ENCODE measurements at places on chromosomes 4 and X.

- no peak for DNase-seq
Measured at GRCh38 chrX:70026851-70027200, 22.9 kb downstream of the AWAT2 start.

DNA sequence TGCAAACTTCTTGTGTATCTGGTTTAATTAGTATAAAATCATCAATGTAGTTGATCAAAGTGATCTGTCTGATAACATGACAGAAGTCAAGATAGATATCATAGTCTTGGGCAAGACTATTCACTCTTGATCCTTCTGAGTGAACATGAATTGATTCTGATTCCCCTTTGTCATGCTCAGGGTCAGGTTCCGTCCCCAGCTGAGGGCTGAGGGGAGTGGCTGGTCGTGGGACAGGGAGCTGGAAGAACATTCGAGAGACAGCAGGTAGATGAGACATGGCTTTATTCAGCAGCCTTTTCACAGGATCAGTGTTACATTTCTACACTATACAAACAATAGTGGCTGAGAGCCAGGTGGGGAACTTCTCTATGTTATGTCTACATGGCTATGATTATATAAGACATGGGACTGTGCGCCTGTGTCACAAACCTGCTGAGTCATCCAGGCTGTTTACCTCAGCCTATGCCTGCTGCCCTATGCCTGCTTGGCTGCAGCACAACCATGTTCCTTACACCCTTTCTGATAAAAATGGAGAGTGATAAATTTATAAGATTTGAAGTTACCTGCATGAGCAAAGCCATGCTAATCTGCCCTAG, 586.9 kb upstream of the NR3C2 start:
- no peak for DNase-seq

DNA sequence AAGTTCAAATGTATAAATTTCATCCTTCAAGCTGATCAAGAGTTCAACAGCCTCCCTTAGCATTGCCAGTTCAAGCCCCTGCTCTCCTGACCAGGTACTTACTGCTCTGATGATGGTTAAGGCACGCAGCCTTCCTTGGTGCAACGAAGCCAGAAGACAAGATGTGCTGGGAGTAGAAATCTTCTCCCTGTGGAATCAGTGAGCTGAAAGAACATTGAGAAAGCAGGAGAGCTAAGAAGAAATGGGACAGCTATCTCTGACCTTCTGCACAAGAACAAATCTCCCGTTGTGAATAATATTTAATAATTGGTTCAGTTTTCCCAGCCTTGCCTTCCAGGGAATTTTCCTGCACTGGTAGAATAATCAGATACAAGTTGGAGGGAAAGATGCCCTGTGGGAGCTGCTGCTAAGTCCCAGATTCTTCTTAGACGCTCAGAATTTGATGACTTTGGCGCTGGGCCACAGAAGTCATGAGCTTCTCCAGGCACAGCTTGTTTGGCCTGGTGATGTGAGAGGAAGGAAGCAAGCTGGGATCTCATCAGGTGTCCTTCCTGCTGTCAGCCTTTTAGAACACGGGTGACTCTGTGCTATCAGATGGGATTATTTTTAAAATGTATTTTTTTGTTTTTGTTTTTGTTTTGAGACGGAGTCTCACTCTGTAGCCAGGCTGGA, 77.8 kb downstream of the CD38 start:
- DNase-seq: no peak

DNA sequence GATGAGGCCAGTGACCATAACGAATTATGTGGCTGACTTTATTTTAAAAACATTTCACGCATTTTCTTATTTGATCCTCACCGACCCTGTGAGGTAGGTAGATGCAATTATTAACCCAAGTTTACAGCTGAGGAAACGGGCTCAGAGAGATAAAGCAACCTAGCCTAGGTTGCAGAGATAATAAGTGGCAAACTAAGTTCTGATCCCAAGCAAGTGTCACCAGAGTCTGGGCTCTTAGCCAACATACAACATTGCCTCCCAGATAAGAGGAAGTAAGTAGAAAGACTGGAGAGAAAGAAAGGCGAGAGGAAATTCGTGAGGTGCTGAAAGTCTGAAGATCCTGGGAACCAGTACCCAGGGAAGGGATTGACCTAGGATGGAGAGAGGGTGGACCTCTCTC, 77.4 kb upstream of the GPR50 start:
- no peak for DNase-seq

DNA sequence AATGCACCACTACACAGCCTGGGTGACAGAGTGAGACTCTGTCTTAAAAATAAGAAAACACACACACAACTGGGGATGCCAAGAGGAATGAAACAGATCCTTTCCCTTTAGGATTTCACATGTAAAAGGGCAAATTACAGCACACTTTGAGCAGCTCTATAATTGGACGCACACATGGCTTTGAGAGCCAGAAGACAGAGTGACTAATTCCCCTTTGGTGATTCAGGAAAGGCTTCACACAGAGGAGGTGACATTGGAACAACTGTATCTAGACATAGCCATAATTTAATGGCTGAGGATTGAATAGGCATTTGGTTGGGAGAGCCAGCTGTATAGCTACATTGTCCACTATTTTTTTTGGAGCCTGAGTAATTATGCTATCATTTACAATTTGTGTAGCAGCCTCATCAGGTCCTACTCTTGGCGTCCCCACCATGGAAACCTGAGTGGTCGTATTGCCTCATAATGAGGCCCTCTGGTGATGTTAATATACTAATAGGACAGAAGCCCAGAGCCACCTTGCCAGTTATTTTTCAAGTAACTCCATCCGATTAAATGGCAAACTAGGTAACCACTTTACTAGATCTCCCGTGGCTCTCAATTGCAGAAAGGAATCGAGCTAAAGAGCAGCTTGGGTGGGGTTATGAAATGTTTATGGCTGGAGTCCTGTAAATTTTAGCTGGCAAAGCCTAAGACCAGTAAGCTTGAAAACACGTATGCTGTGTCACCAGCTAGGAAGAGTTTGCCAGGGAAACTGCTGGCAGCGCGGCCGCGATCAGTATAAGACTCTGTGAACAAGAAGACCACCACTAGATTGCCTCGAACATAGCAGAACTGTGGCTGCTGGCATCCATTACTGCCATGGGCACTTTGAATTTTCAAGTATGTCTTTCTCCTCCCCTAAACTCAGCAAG, 8.5 kb upstream of the PPEF1 start:
- no peak for DNase-seq

- DNase-seq: no peak
Measured at GRCh38 chr4:7276515-7276914, 84.2 kb downstream of the SORCS2 start.

DNA sequence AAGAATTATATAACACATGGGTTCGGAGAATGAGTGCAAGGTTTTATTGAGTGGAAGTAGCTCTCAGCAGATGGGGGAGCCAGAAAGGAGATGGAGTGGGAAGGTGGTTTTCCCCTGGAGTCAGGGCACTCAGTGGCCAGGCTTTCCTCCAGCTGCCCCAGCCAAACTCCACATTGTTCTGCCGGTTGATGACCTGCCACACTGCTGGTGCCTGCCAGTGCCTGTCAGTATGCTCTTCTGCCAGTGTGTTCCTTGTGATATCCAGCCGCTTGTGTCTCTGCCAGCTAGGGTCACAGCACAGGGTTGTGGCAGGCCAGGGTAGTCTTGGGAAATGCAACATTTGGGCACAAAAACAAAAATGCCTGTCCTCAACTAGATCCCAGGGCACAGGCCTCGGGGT, 604.8 kb upstream of the TECRL start:
- no peak for DNase-seq
